ENCODE measurements at places on chromosomes 5 and 9. TPM values are rescaled to one million over a fixed set of nuclear protein-coding genes. Genes with fewer than 3 reads are reported as not detected.

PCDHGB3 gene
- total RNA-seq = 0.26 TPM

PTGDS gene
- total RNA-seq = 2.0 TPM

TUT7 gene
- total RNA-seq = 13.1 TPM

ADAMTS19 gene
- 26.3 TPM for total RNA-seq

FOXI1 gene
- total RNA-seq = 0.07 TPM

C9orf153 gene
- total RNA-seq = not detected

FBP2 gene
- not detected for total RNA-seq

PRDM9 gene
- total RNA-seq = not detected

SPOCK1 gene
- total RNA-seq = 1.4 TPM

LPAR1 gene
- 7.2 TPM for total RNA-seq

CDX1 gene
- total RNA-seq = 0.62 TPM

TIMD4 gene
- not detected for total RNA-seq

TAF11L6 gene
- total RNA-seq = not detected

EPB41L4A gene
- total RNA-seq = 3.2 TPM

ARL14EPL gene
- not detected for total RNA-seq

SCGB3A2 gene
- total RNA-seq = 51.2 TPM

PCDHA7 gene
- 0.28 TPM for total RNA-seq

ENHO gene
- total RNA-seq = 33.3 TPM

CNTNAP3 gene
- total RNA-seq = 9.9 TPM

GHR gene
- total RNA-seq = 0.28 TPM

SHLD3 gene
- total RNA-seq = 2.0 TPM

NDOR1 gene
- total RNA-seq = 22.7 TPM

OR2K2 gene
- not detected for total RNA-seq

CCDC180 gene
- 6.2 TPM for total RNA-seq

LIFR gene
- total RNA-seq = 11.8 TPM

MYMK gene
- not detected for total RNA-seq

RNF14 gene
- 55.3 TPM for total RNA-seq

PCDHGC4 gene
- 9.9 TPM for total RNA-seq

TEX48 gene
- total RNA-seq = not detected

SMAD5 gene
- total RNA-seq = 45.2 TPM

LCN15 gene
- total RNA-seq = not detected

SLC45A2 gene
- total RNA-seq = not detected

FGF1 gene
- 2.9 TPM for total RNA-seq

HTR4 gene
- total RNA-seq = not detected

DNAJC21 gene
- total RNA-seq = 33.8 TPM

CAVIN4 gene
- total RNA-seq = 3.1 TPM

TERT gene
- total RNA-seq = 27.1 TPM

OR1Q1 gene
- not detected for total RNA-seq

PCSK1 gene
- 9.2 TPM for total RNA-seq

CDKN2B-AS1 gene
- 0.07 TPM for total RNA-seq

MACIR gene
- 16.0 TPM for total RNA-seq

AQP3 gene
- total RNA-seq = 2.6 TPM

PFN3 gene
- total RNA-seq = not detected

PTPDC1 gene
- 8.5 TPM for total RNA-seq

PCDHGA11 gene
- total RNA-seq = 0.21 TPM

MVB12B gene
- total RNA-seq = 7.2 TPM

CATSPER3 gene
- not detected for total RNA-seq

DAPK1 gene
- 58.5 TPM for total RNA-seq

BTNL8 gene
- 0.21 TPM for total RNA-seq

BTF3 gene
- 347 TPM for total RNA-seq

ANKRD18B gene
- total RNA-seq = 14.4 TPM

DMRTA1 gene
- 3.4 TPM for total RNA-seq

FOXE1 gene
- total RNA-seq = 0.14 TPM
